Hematopoietic multipotent progenitor cell (in vitro differentiated cells): ENCODE measurements at places on chromosomes 16 and 17.

- no peak for DNase-seq
Observed at GRCh38 chr17:34370376-34370996, 7.5 kb upstream of the CCL1 start.

DNA sequence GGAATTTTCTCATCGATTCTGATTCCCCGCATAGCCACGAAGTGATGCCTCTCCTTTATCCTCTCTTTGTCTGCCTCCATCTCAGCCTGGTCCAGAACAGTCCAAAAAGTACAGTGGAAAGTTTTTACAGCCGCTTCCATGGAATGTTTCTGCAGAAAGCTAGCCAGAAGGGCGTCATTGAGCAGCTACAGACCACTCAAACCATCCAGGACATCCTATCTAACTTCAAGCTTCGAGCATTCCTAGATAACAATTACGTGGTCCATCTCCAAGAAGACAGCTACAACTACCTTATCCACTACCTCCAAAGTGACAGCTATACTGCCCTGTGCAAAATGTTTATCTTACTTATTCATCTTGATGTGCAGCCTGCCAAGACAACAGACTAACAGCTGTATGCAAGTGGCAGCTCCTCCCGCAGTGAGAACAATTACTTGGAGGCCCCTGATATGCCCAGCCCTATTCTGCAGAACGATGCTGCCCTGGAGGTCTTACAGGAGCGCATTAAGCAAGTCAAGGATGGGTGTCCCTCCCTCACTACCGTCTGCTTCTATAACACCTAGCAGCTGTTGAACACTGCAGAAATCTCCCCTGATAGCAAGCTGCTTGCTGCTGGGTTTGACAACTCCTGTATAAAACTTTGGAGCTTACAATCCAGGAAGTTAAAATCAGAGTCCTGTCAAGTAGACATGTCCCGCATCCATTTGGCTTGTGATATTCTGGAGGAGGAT is 38.9 kb downstream of the SLFN12L start:
- DNase-seq, result no peak

- DNase-seq, result peak; percentile 37
Observed at GRCh38 chr16:81544700-81545271, 100.2 kb downstream of the CMIP start.

- no peak for DNase-seq
Observed at GRCh38 chr17:31310260-31310659, 3.6 kb downstream of the EVI2B start.

GRCh38 chr16:68778551-68779231 is 41.6 kb downstream of the CDH1 start:
- DNase-seq, result peak; percentile 35

DNA sequence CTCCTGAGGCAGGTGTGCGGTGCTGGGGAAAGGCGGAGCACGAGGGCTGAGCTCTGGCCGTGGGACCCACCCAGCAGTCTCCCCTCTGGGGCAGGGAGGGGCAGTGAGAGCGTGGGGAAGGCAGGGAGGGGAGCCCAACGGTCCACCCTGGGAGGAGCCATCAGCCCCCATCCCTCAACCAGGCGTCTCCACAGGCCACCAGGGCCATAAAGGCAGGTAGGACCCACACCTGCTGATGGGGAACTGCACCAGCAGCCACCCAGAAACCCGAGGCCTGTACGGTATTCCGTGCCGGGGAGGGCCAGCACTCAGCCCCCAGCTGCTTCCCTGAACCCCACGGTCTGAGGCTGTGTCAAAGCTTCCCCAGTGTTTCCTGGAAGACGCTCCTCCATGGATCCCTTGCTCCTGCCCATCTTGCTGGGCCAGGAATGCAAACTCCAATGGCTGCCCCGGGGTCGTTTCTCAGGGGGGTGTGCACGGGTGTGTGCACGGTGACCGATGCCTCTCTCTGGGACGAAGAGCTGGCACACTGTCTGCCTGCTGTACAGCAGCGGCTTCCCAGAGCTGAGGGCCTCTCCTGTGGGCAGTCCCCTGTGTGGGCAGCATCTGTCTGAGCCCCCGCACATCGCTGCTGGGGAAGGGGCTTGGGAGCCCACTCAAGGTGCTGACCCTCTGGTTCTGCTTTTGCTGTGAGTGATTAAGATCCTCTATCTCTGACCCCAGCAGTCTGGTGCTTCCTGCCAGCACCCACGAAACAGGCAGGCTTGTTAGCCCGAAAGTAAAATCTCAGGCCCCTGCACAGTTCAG is 17.2 kb upstream of the METRNL start:
- peak; percentile 89 for DNase-seq

DNA sequence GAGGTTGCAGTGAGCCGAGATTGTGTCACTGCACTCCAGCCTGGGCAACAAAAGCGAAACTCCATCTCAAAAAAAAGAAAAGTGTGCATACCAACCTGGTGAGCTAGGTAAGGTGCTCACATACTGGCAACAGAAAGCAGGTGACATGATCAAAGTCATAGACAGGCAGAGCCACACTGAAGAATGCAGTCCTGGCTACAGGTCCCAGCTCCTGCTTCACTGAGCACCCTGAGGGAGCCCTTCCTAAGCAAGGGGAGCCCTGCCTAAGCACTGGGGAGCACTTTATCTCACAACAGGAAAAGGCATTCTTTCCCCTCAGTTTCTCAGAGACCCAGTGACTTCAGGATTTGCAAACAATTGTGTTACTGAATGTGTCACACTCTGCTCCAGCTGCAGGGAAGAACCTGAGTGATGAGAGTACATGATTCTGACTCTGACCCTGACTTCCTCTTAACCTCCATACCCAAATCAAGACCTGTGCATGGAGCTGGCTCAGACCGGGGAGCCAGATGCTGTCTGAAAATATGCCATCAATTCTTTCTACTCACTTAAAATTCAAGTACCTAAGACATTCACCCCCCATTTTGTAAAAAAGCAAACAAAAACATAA is 40.5 kb downstream of the ANKRD11 start:
- DNase-seq, result peak; percentile 38

DNA sequence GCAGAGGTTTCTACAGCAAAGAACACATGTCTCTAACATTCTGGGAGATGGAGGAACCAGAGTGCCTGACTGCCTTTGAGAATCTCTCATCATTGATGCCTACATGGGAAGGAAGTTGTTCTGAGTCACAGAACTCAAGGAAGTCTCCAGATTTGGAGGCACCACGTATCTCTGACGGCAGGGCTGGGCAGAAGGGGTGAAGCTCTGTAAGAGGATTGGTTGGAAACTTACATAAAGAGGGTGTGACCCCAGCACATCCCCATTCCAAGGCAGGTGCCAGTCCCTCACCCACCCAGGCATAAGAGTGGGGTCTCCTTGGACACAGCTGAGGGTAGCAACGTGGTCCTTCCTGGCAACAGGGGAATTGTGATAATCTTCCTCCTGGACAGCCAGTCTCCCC is 17.4 kb downstream of the TNFRSF13B start:
- no peak for DNase-seq

DNA sequence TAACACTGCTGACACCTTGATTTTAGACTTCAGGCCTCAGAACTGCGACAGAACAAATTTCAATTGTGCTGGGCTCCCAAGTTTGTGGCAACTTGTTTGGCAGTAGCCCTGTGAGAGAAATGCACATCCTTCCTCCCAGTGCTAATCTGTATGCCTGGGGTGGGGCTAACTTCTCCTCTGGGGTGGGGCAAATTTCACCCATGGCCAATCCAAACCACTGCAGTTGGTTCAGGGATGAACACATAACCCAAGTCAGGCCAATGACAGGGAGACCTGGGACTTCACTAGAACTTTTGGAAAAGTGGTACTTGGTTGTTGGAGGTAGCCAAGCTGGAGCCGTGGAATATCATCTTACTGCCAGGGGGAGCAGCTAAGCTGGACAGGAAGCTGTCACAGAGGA is 56.3 kb downstream of the ABCC6 start:
- no peak for DNase-seq

DNA sequence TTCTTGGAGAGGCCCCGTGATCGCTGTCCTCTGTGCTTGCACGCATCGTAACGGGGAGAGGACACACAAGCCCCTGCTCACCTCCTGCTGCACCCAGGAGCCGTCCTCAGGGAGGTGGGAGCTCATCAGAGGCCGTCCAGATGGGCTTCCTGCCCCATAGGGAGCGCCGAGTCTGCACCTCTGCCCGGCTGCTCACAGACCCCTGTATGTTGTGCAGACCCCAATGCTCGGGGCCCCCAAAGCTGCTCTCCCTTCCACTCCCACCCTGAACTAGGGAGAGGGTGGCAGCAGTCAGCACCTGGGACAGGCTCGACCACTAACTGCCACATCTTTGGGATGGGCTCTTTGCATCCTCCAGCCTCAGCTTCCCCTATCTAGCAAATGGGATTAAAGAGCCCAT is 4.4 kb upstream of the ZNF469 start:
- DNase-seq, result no peak

GRCh38 chr17:79916506-79916905 is 77.3 kb upstream of the CBX4 start:
- DNase-seq, result no peak
